ENCODE measurements at places on chromosomes 2 and 18.

GRCh38 chr2:191391171-191391570 lies 146.0 kb downstream of the MYO1B start:
- DNase-seq, result no peak

DNA sequence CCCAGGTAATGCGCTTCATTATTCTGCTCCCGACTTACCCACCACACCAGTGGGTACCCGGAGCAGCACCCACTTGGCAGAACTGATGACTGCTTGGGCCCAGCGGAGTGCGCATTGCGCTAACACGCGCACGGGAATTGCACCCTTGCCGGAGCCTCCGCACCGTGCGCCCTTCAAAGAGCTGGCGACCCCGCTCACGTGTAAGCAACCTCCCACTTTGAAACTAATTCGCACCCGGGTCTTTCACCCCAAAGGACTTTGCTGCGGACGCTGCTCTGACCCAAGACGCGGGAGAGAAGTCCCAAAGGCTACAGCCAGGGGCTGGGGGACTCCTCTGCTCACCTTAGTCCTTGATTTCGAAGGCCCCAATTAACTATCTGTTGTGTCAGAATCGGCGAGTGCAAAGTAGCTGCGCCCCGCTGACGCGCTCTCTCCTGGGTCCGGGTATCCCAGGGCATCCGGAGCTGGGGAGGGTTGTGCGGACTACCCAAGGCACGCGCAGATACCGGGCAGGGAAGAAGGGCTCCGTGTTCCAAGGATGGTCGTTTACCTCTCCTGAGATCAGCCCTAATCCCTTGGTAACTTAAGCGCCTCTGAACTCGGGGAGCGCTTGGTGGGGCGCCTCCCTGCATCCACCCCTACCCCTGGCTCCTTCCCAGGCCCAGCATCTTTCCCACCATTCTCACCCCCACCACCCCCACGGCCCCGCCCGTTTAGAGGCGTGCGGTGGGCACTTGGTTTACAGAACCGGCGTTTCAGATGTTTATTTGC lies 13.1 kb upstream of the SATB2 start:
- no peak for DNase-seq

DNA sequence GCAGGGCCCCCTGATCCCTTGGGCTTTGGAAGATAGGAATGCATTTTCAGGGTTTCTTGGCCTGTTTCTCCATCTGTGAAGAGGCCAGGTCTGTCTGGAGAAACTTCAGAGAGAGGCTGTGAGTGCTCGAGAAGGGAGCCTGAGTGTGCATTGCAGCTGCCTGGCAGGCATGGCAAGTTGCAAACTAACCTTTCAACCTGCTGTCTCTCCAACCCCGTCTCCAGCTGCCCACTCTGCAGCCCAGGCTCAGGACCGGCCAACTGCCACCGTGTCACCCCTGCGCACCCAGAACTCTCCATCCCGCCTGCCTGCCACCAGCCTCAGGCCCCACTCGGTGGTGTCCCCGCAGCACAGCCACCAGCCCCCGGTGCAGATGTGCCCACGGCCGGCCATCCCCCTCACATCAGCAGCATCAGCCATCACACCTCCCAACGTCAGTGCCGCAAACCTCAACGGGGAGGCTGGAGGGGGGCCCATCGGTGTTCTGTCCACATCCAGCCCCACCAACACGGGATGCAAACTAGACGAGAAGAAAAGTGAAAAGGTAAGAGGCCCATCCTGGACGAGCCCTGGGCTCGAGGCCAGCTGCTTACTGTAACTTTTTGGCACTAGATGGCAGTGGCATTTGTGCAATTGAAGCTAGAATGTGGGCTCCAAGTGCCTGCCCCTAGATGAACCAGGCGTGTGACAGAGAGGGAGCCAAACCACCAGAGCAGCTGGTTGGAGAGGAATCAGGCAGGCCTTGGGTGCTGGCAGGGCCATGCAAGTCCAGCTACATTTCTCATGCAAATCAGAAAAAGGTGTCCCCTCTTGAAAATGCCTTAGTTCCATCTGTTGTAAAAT lies 164.6 kb downstream of the SEPTIN10 start:
- DNase-seq, result peak; percentile 8

GRCh38 chr2:209556354-209556961 lies 132.6 kb downstream of the MAP2 start:
- peak; percentile 29 for DNase-seq

DNA sequence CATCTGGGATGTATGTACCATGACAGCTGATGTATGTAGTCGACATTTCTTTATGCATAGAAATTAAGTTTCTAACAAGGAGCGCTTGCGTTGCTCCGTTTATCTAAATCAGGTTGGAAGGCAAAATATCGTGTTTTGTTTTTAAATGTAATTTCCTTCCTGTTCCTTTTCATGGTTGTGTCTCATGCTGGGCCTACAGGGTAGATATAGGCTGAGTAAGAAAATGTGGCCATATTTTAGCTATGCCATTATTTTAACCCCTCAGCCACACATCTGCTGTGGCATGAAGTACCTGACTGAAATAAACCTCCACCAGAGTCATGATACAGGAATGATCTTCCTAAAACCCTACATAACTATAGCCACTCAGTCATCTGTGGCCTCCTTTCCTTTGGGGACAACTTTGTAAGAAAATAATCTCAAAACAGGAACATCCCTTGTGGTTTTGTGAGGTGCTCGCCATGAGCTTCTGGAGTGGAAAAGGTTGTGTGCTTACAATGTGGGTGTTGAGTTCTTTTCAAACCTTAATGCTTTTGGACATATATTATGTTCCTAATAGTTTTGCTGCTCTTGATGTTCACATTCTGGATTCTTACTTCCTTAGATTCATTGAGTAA lies 214.3 kb downstream of the FAM210A start:
- no peak for DNase-seq

- no peak for DNase-seq
Observed at GRCh38 chr2:234025466-234025865, 25.0 kb upstream of the SPP2 start.

- DNase-seq, result no peak
Observed at GRCh38 chr2:142580691-142581090, 296.8 kb upstream of the KYNU start.

GRCh38 chr2:109032229-109032820 lies 43.3 kb upstream of the EDAR start:
- DNase-seq, result no peak

- DNase-seq, result peak; percentile 14
Observed at GRCh38 chr2:106638043-106638442, 150.9 kb downstream of the CD8B2 start.

DNA sequence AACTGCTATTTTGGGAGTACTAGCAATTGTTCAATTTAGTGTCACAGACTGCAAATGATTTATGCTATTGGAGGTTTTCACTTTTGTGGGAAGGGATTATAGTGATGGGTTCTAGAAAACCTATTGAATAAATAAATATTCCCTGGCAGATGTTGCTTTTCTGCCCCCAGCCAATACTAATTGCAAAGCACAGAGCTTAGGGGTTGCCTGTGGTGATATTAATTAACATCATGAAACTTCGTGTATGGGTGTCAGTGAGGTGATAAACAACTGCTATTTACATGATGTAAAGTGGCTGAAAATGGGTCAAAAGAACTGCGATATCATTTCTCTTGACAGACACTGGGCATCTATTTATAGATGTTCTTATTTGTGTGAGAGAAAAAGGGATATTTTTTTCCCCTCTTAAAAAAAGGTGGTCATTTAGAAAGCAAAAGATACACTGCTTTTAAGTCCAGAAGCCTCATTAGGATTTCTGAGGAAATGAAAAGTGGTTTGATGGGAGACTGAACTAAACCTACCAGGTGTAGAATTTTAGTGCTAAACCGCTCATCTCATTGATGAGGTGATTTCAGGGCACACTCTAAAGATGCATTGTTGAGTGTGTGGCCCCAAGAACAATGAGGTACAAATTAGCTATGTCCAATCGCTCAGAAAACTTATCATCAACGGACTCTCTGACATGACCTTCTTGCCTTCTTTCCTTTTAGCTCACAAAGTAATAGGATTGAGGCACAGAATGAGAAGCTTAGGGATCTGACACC lies 116.7 kb upstream of the CHST9 start:
- no peak for DNase-seq

GRCh38 chr2:240095556-240096523 lies 40.3 kb downstream of the COPS9 start:
- DNase-seq, result no peak

DNA sequence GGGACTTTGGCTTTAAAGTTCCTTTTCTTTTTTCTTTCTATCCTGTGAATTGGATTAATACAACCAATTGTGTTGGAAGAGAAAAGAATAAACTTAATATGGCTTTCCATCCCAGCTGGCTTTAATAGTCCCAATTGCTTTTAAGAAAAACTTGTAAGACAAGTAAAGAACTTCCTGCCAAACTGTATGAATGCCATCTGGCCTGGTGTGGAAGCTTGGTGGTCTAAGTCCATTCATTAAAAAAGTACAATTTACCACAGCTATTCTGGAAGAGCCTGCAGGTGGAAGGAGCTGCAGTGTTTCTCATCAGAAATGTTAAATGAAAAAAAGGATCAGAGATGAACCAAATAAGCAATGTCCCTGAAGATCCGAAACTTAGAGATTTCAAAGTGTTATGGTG lies 103.9 kb downstream of the KLHL14 start:
- no peak for DNase-seq

DNA sequence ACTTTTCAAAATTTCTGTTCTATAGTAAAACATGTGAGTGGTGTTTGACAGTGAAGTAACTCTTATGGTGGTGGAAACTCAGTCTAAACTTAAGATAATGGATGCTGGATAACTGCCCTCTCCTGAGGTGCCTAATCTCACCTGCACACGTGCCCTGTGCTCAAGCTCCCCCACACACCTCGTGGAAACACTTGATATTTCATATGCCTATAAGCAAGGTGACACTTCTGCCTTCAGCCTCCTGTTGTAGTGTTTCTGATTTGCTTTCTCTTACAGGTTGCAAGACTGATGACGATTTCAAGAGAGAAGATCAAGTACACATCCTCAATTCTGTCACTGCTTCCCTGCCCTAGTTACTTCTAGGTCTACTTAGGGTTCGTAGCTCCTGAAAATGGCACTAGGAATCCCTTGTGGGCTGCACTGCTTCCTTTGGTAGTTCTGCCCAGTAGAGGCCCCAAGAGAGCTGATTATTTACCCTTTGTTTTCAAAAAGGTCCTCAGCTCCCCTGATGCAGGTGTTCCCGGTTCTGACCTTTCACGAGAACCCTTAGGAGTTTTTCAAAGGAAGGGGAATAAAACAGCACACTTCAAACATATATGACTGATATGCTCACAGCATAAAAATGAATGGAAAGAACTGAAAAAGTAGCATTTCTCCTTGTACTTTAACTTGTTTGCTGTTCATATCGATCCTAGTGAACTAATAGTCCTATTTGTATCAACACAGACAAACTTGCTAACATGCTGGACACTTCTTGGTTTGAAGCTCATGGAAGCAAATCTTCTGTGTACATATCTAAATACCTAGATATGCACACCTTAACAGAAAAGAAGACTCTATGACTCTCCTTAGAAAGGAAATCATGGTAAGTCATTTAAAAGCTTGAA lies 6.7 kb downstream of the CAVIN2 start:
- DNase-seq, result no peak

DNA sequence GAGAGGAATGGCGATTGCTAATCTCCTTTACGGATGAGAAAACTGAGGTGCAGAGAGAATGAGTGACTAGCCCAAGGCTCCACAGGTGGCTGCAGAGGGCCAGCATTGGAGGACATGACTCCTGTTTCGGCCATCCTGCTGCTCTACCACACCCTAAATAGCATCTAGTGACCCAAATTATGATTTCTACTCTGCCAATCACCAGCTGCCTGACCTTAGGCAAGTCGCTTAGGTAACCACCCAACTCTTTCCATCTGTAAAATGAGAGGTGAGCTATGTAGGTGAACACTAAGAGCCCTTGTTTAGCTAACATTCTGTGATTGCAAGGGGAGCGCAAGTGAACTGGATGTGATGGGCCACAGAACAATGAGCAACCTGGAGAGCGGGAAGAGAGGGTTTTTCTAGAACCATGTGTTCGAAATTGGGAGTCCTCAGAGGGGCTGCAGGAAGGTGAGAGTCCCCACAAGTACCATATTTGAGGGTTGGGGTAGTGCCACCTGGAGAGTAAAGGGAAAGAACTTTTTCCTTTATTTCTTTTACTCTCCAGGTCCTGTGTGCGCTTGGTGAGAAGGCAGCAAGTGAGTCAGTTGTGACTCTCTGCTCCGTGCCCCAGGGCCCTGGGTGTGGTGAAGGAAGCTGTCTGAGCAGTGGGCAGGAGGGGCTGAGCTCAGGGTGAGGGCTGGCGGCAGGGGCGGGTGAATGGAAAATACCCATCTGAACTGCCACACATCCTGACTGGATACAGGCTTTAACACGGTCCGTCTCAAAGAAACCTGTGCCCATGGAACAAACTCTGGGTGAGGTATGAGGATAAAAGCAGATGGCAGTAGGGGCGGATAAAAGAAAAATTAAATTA lies 2.4 kb downstream of the CYP27C1 start:
- no peak for DNase-seq

- no peak for DNase-seq
Observed at GRCh38 chr2:47437287-47437686, 34.3 kb downstream of the MSH2 start.

DNA sequence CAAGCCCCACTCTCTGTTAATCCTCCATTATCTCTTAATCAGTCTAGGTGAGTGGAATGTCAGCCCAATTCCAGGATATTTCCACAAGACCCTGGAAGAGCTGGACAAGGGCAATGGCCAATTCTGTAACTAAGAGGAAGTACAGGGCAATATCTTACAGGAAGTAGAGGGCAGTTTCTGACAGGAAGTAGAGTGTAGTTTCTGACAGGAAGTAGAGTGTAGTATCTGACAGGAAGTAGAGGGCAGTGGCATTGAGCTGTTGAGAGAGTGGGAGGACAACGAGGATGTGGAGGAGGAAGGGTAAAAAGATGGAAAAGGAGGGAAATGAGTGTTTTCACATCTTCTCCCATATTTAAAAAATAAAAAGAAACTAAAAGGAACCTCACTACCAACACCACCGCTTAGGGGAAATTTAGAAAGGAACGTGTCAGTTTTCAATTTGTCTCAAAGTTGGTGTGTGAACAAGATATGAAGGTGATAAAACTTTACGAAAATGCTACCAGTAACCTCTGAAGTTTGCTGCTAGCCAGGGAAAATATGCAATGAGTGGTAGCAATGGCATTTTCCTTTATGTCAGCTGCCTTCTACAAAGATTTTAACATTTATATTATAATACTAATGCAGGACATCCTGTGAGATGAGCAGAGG lies 430.9 kb upstream of the HNRNPA3 start:
- no peak for DNase-seq

DNA sequence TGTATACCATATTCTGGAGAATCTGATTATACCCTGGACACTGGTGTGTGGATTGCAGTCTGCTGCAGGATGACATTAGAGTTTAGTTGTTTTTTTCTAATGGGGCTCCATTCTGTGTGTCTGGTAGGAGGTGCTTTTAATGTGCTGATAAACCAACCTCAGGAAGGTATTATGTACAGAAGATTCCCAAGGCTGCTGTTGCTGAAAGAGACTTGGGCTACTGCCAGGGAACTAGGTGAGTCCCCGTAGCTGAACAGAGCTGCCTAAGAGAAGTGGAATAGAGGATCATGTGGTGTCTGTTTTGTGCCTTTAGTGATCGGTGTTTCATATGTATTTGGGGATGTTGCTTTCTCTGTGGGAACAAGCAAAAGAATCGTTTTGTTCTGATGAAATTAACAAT lies 16.5 kb downstream of the SPATA3 start:
- DNase-seq, result no peak

Measured in NCI-H1092 treated with DMSO at 0.1 percent for 48 hours (cell line).